T-helper 17 cell (primary cell): ENCODE measurements at places on chromosomes 16 and 17.

DNA sequence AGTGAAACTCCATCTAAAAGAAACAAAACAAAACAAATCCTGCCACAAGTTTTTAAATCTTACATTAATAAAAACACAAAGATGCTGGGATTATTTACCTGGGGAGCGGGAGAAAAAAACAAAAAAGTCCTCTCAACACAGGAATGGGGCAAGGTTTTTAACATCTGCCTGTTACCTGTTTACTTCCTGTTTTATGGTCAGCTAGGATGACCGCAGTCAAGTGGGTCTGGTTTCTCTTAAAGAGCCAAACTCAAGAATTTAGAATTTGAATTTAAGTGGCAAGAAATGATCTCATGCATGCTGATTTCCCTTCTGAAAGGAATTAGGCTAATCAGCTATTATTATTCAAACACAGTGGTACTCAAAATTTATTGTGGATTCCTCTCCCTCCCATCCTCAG lies 39.7 kb upstream of the TBC1D3K start:
- no peak for DNase-seq

DNA sequence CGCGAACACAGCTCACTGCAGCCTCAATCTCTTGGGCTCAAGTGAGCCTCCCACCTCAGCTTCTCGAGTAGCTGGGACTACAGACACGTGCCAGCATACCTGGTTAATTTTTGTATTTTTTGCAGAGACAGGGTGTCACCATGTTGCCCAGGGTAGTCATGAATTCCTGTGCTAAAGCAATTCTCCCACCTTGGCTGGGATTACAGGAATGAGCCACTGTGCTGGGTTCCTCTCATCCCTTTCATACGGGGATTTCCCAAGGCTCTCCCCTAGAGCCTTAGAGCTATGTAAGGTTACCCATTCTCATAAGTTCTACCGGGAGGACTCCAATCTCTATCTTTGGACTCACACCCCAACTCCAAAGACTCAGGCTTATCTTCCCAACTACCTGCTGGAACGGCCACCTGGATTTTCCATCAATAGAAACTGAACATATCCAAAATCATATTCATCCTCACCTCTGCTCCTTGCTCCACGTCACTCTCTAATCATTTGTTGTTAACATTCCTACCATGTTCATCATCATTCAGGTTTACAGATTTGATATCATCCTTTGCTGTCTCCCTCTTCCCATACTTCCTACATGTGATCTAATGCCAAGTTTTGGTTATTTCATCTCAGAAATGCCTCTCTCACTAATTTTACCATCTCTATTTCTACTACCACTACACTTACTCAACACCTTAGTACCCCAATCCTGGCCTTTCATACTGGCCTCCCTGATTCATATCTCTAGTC lies 92.5 kb downstream of the NCOR1 start:
- no peak for DNase-seq

DNA sequence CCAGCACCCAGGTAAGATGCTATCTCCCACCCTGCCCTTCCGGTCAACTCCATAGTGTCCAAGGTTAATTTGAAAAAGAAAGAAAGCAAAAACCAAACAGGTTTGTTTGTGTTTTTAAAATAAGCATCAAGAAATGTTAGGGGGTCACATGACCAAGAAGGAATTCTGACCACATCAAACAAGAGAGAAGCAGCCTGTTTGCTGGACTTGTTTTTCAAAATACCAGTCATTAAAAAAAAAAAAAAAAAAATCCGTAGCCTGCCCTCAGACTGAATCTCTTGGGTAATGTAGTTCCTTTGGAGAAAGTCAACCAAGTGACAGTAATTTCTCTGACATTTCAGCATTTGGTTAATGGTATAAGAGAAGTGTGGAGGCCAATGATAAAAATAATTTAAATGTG lies 38.4 kb downstream of the HNF1B start:
- DNase-seq = no peak

GRCh38 chr16:49434733-49435132 lies 61.1 kb downstream of the C16orf78 start:
- no peak for DNase-seq
